Neural crest cell (in vitro differentiated cells): ENCODE measurements at places on chromosomes 11 and 22. TPM values are rescaled to one million over a fixed set of nuclear protein-coding genes. Genes with fewer than 3 reads are reported as not detected.
A peak's percentile ranks its signal among the peaks of the same experiment; 100 is the strongest.

DNA sequence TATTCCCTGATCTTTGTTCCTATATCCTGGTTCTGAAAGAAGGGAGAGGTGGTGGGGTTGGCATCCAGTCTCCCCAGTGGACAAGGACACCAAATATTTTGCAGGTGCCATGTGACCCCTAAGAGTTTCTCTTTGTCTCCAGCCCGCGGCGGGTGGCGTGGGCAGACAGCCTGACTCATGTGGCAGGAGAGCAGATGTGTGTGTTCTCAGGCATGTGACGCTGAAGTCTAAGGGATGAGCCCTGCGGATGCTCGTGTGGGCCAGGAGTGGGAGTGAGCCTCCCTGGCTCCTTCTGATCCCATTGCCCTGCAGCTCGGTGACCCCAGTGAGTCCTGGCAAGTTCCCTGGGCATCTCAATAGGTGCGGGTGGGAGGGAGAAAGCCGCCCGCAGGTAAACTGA is 94.8 kb upstream of the TBCEL start:
- no peak overlapping the region for H3K4me3 ChIP-seq
- no peak for DNase-seq
- H3K27me3 ChIP-seq, result no peaks in the 10 kb centered on the region

- no peak for DNase-seq
- no peak overlapping the region for H3K27ac ChIP-seq
- no peak overlapping the region for H3K4me3 ChIP-seq
- H3K36me3 ChIP-seq, result peaks cover 18% of the 10 kb centered on the region
- peaks cover 23% of the 10 kb centered on the region for H3K4me1 ChIP-seq
Observed at GRCh38 chr11:14342906-14343305, 16.1 kb downstream of the RRAS2 start.

DNA sequence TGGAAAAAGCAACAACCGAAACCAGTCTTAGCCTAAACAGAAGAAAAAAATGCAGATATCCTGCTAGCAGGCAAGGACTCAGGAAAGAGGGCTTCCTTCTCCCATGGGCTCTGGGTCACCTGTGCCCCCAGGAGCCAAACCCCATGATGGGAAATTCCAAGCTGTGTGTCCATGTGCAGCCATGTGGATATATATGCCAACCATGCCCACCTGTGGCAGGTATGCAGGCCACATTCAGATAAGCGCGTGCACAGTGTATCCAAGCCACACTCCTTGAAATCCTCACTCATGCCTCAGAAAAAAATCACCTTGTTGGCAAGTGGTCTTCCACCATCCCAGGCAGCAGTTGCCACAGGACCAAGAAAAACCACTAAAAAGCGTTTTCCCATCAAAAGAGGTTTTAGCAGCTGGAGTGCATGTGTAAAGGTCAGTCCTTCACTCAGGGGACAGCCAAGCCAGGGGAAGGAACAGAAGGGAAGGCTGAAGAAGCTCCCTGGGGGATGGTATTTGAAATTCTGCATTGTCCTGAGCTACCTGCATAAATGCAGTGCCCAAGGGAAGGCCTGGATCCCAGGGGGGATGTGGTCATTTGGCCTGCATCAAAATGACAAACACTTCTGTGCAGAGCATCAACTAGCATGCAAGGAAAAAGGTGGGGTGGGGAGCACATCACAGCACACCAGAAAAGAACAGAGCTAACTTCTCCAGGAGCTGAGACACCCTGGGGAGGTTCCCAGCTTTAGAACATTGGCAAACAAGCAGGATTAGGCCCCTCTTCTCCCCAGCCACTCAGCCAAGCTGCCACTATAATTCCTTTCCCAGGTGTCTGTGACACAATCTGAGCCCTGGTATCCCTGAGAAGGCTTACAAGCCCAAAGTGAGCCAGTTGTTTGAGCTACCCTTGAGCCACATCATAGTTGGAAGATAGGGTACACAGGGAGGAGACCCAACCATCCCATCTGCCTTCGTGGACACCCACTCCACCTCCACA is 76.2 kb downstream of the GALNT18 start:
- no peaks in the 10 kb centered on the region for H3K36me3 ChIP-seq
- H3K27ac ChIP-seq, result no peak overlapping the region
- no peak for DNase-seq
- peaks cover 19% of the 10 kb centered on the region for H3K4me1 ChIP-seq
- H3K27me3 ChIP-seq, result no peaks in the 10 kb centered on the region

DNA sequence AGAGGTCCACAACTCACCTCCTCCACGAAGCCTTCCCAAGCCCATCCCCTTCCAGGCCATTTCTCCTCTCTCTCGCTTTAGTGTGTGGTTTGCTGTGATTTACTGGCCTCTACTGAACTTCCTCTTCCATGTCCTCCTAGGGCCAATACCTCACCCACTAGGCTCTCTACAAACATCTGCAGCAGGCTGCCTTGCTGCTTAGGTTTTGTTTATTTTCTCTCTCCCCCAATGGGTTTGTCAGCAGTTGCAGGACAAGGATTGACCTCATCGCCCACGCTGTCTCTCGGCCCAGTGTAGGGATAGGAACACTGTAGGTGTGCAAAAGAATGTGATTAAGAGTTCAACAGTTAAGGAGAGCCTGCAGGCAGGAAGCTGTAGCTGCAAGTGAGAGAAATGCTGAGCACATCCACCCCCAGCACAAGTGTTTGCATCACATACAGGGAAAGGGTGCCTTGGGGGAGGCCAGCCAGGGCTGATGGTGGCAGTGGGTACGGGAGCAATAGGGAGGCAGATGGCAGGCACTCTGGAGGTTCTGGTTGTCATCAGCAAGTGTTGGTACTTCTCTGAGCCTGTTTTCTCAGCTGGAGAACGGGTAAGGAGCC is 1.4 kb downstream of the PC start:
- no peaks in the 10 kb centered on the region for H3K36me3 ChIP-seq
- no peak for DNase-seq
- peaks cover 25% of the 10 kb centered on the region for H3K4me1 ChIP-seq
- H3K27me3 ChIP-seq, result peaks cover 7% of the 10 kb centered on the region
- peak overlapping the region; percentile 84 for H3K4me3 ChIP-seq
- peak overlapping the region; percentile 2 for H3K27ac ChIP-seq

DNA sequence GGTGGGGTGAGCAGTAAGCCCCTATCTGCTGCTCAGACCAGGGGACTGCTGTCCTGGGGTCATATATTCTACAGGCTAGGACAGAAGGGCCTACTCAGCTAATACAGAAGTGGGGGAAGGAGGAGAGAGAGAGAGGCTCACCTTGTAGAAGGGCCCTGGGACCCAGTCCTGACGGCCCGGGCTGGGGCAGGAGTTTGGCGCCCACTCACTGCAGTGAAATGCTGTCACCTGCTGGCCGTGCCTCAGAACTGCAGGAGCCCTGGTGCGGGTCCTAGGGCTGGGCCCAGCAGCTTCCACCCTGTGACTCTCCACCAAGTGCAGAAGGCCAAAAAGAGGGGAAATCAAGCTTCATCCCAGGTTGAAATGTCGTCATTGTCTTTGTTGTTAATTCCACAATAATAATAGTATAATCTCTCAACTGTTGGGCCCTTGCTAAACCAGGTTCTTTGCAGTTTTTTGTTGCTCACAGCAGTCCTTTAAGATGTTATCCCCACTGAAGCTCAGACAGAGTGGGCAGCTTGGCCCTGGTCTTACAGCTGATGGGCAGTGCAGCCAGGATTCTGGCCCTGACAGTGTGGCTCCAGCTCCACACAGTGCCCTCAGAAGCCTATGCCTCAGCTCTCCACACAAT is 29.6 kb downstream of the TRIM29 start:
- H3K4me3 ChIP-seq, result no peak overlapping the region
- DNase-seq, result peak; percentile 85
- no peaks in the 10 kb centered on the region for H3K36me3 ChIP-seq
- peaks cover 13% of the 10 kb centered on the region for H3K27me3 ChIP-seq

- H3K36me3 ChIP-seq, result no peaks in the 10 kb centered on the region
- no peak overlapping the region for H3K27ac ChIP-seq
- no peak for DNase-seq
- H3K27me3 ChIP-seq, result no peaks in the 10 kb centered on the region
Observed at GRCh38 chr22:27246558-27246957, 555.0 kb downstream of the MN1 start.

- H3K36me3 ChIP-seq, result peaks cover 29% of the 10 kb centered on the region
- no peak for DNase-seq
- H3K4me3 ChIP-seq, result no peak overlapping the region
- H3K4me1 ChIP-seq, result peaks cover 8% of the 10 kb centered on the region
- no peaks in the 10 kb centered on the region for H3K27me3 ChIP-seq
Observed at GRCh38 chr22:24066865-24067264, 55.8 kb downstream of the CABIN1 start.

- peak overlapping the region; percentile 75 for H3K4me3 ChIP-seq
- H3K36me3 ChIP-seq, result no peaks in the 10 kb centered on the region
- no peaks in the 10 kb centered on the region for H3K27me3 ChIP-seq
- H3K4me1 ChIP-seq, result peaks cover 23% of the 10 kb centered on the region
Observed at GRCh38 chr11:116162886-116163230, 609.9 kb downstream of the BUD13 start.

DNA sequence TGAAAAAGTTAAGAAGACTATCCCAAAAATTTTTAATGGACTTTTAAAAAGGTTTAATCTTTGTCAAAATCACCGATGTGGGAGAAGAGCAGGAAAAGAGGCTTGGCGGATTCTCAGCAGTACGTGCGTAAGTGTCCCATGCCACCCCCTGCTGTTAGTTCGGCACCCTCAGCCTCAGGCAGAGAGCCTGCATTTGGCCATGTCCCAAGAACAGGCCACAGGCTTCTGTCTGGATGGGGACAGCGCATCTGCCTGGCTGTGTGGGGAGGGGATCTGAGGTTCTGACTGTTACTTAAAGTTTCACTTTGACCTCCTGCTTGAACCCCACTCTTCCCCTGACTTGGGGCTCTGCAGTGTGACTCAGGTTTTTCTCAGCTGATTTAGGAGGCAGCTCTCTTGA is 35.3 kb downstream of the EXT2 start:
- H3K4me3 ChIP-seq, result no peak overlapping the region
- no peak for DNase-seq
- no peak overlapping the region for H3K27ac ChIP-seq

DNA sequence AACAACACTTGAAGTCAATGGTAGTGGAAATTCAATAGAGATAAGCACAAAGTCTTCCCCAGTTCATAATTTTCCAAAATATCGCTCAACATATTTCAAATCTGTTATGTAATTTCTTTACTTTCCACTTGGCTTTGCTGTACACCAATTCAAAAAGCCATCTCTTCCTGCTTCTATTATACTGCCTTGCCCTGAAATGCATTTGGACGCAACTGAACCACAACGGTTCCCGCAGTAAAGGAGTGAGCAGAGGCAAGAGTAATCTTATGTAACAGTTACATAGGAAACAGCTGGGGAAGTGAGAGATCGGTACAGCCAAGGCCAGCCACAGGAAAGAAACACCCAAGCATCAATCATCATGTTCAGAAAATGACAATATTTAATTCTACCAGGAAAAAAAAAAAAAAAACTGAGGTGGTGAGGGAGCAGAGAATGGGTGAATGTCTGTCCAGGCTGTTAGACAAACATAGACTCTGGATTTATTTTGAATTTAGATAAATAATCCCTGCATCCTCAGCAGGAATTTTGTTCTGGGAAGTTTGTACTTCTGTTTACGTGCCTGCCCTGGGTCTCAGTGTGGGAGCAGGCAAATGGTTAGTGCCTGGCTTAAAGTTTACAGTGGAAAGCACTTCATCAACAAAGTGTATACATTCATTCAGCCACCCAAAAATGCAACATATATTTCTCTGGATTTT is 392.2 kb downstream of the ETS1 start:
- no peaks in the 10 kb centered on the region for H3K36me3 ChIP-seq
- H3K4me3 ChIP-seq, result no peak overlapping the region
- peaks cover 3% of the 10 kb centered on the region for H3K4me1 ChIP-seq
- no peaks in the 10 kb centered on the region for H3K27me3 ChIP-seq
- H3K27ac ChIP-seq, result no peak overlapping the region

GRCh38 chr11:69099180-69099579 is 50.4 kb downstream of the TPCN2 start:
- H3K27ac ChIP-seq, result peak overlapping the region; percentile 84
- DNase-seq, result no peak
- H3K27me3 ChIP-seq, result no peaks in the 10 kb centered on the region
- H3K4me3 ChIP-seq, result no peak overlapping the region
- H3K36me3 ChIP-seq, result no peaks in the 10 kb centered on the region
- no peaks in the 10 kb centered on the region for H3K4me1 ChIP-seq

DNA sequence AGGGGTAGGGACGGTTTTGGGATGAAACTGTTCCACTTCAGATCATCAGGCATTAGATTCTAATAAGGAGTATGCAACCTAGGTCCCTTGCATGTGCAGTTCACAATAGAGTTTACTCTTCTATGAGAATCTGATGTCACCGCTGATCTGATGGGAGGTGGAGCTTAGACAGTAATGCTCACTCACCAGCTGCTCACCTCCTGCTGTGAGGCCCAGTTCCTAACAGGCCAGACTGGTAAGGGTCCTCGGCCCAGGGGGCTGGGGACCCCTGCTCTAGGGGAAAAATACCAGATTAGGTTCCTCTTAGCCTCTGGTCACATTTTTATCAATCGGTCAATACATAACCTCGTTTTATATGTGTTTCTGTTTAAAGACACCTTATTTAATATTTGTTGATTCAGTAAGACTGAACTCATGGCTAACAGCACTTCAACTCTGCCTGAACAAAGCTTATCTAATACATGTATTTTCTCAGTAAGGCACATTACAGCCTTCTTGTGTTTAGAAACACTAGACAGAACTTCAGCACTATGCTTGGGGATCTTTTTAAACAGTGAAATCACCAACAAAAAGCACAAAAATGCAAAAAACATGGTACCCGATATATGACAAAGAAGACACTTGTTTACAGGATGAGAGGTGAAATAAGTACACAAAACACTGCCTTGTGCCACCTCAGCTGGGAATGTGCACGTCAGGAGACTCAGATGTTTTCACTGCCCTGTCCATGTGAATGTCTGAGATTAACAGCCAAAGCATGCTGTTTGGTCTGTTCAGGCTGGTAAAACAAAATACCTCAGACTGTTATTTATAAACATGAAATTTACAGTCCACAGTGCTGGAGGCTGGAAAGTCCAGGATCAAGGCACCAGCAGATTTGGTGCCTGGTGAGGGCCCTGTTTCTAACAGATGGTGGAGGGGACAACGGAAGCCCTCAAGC is 107.5 kb downstream of the USP35 start:
- peak overlapping the region; percentile 28 for H3K27ac ChIP-seq
- no peaks in the 10 kb centered on the region for H3K36me3 ChIP-seq
- H3K4me1 ChIP-seq, result peaks cover 43% of the 10 kb centered on the region
- DNase-seq, result no peak
- peaks cover 2% of the 10 kb centered on the region for H3K27me3 ChIP-seq

SNX32 gene
- 1.9 and 2.4 TPM in 2 replicates for total RNA-seq

OR5P2 gene
- total RNA-seq, result not detected in 2 replicates

OR8A1 gene
- total RNA-seq, result not detected in 2 replicates

TPH1 gene
- 0.66 and 0.82 TPM in 2 replicates for total RNA-seq

C11orf87 gene
- 0.20 and 0.21 TPM in 2 replicates for total RNA-seq
